GM12878 (cell line): ENCODE measurements at places on chromosomes 16 and 17. TPM values are rescaled to one million over a fixed set of nuclear protein-coding genes. Genes with fewer than 3 reads are reported as not detected.

GRCh38 chr16:72878301-72879269 lies 169.3 kb downstream of the ZFHX3 start:
- H3K27ac ChIP-seq: no peak overlapping the region
- H3K4me1 ChIP-seq: no peaks in the 10 kb centered on the region
- H3K36me3 ChIP-seq: no peaks in the 10 kb centered on the region
- H3K27me3 ChIP-seq: no peaks in the 10 kb centered on the region
- DNase-seq: no peak

- no peak overlapping the region; the same call in 1 of the 2 replicates for H3K27ac ChIP-seq
- no peaks in the 10 kb centered on the region for H3K27me3 ChIP-seq
- no peak overlapping the region for H3K4me3 ChIP-seq
- no peaks in the 10 kb centered on the region for H3K36me3 ChIP-seq
These were observed 791 bp downstream of the DNAI2 start for GRCh38 chr17:74274709-74275340.

Gene LAT
- 4.0 and 6.9 TPM in 2 replicates for total RNA-seq

GRCh38 chr17:73284354-73284753 lies 22.7 kb upstream of the CPSF4L start:
- no peak for DNase-seq
- H3K4me1 ChIP-seq: peaks cover 17% of the 10 kb centered on the region
- 0 out of 2 replicates have a peak, but pooled peaks cover 3% of the 10 kb centered on the region for H3K36me3 ChIP-seq
- no peaks in the 10 kb centered on the region for H3K27me3 ChIP-seq
